NCI-H446 treated with DMSO at 0.1 percent for 48 hours (cell line): ENCODE measurements at places on chromosomes 5 and 9.

DNA sequence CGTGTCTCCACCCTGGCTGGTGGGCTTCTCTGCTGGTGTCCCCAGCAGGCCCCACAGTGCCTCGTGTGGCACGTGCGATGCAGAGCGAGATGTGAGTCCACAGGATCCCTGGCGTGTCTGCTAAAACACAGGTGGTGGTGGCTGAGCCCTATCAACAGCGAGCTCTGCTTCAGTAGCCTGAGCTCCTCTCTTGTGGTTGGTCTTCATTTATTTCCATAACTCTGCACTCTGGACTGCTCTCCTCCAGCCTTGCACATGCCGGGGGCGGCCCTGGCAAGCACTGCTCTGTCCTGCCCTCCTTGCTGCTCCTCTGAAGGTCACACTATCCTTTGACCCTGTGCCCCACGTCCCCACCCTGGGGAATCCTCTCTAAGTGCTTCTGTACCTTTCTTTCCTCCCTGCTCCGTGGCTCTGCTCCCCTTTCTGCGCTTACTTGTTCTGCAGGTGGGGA lies 59.2 kb downstream of the NSUN2 start:
- DNase-seq: no peak

GRCh38 chr9:110065532-110065931 lies 142.4 kb downstream of the C9orf152 start:
- no peak for DNase-seq

- DNase-seq: peak; percentile 14
Observed at GRCh38 chr5:98827161-98827560, 53.7 kb downstream of the RGMB start.

GRCh38 chr5:9231842-9232241 lies 314.0 kb downstream of the SEMA5A start:
- DNase-seq: no peak

GRCh38 chr5:176151281-176151680 lies 86.9 kb upstream of the SIMC1 start:
- no peak for DNase-seq

DNA sequence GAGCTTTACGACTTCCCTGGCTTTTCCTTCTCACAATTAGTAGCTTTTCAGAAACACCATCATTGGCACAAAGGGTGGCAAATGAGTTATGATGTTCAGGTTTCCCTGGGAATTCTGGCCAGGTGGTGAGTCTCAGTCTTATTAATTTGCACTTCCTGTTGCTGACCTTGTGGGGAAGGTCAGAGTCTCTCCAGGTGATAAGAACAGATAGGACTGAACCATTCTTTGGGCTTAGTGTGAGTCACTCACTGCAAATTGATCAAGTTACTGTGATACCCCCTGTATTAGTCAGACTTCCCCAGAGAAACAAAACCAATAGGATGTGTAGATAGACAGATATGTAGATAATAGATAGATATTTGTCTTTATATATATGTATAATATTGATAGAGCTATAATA lies 53.8 kb upstream of the RANBP3L start:
- no peak for DNase-seq

DNA sequence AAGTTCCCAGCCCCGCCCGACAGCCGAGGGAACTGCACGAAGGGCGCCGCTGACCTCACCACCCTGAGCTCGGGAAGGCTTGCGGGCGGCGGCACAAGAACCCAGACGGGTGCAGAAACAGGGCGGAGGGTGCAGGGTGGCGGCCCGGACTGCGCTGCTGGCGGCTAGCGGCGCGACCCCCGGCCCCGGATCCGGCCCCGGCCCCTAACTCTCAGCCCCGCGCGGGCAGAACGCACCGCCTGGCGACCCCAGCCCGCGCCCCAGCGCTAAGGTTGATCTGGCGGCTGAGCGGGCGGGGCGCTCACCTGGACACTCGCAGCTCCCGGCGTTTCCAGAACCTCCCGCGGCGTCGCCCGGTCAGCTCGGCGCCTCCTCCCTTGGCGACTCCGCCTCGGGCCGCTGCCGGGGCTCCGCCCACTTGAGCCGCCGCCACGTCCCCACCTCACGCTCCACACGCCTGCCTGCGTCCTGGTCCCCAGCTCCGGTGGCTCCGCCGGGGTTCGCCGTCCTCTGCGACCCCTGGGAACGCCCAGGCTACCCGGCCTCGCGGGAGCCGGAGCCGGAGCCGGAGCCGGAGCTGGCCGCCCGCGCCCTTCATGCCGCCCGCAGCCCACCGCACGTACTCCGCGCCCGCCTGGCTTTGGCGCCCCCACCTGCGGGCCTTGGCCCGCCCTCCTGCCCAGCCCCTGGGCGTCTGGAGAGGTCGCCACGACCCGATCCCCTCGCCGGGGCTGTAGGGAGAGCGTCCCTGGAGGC lies at the start of gene P4HA2:
P4HA2 (minus strand) TSS at position 369 of the 756 bp plus-strand sequence. CDS start 9,227 bp downstream, outside the sequence.
- DNase-seq: no peak

GRCh38 chr5:74145951-74146350 lies 494.6 kb downstream of the ENC1 start:
- no peak for DNase-seq

DNA sequence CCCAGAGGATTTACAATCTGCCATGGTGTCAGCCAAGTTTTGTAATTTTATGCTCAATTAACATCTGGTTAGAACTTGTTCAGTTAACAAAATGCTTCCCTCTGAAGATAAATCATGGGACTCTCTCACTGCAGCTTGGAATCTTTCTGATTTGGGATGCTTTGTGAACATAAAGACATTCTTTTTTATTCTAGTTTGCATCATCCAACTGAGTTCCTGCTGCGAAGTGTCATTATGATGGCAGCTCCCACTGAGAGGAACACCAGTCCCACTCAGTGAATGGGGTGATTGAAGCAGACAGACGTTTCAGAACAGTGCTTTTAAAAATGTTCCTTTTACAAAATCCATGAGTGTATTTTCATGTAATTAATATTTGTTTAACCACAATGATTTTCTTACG lies 863.8 kb downstream of the TLE4 start:
- peak; percentile 3 for DNase-seq

DNA sequence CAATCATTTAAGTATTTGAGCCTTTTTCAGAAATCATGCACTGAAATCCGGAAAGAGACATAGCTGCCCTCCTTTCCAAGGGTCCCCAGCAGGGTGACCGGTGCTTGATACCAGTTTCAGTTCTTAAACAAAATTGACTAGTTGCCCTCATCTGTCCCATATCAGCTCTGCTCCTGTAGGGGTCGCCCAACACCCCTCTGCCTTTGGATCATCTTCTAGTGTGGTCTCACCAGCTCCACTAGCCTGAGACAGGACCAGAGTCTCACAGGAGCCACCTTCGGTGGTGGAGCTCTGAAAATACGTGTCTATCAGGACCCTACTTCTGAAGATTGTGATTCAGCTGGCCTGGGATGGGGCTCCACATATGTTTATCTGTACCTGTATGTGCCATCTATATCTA lies 428.2 kb downstream of the ENC1 start:
- no peak for DNase-seq

GRCh38 chr5:96785326-96786109 lies 22.2 kb downstream of the ERAP1 start:
- DNase-seq: no peak

DNA sequence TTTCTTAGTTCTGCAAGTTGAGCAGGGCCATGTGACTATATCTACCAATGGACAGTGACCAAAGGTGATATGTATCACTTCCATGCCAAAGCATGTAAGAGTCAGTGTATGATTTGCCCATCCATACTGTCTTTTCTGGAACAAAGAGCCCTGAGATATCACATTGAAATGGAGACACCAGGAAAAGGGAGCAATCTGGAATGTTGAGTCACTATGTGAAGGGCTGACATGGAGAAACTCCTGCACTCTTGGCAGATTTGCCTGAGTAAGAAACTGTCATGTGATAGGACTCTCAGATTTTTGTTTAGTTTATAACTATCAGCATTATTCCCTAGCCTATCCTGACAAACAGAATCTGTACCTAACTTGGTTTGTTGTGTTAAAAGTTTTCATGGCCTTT lies 29.8 kb upstream of the TMEM161B start:
- DNase-seq: no peak

DNA sequence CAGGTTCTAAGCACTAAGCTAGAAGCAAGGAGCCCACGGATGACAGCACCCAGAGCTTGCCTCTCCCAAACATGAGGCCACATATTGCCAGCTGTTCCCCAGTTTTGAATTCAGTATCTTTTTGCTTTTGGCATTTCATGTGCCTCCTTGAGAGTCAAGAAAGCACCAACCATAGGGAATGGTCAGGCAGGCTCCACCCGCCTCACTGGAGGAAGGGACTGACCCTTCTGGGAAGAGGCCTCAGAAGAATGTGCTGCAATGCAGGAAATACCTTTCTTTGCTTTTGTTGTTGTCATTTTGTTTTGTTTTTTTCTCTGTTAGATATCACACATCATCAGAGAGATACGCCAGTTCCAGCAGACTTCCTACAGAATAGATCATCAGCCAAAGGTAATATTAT lies 13.7 kb upstream of the CKMT2 start:
- no peak for DNase-seq

DNA sequence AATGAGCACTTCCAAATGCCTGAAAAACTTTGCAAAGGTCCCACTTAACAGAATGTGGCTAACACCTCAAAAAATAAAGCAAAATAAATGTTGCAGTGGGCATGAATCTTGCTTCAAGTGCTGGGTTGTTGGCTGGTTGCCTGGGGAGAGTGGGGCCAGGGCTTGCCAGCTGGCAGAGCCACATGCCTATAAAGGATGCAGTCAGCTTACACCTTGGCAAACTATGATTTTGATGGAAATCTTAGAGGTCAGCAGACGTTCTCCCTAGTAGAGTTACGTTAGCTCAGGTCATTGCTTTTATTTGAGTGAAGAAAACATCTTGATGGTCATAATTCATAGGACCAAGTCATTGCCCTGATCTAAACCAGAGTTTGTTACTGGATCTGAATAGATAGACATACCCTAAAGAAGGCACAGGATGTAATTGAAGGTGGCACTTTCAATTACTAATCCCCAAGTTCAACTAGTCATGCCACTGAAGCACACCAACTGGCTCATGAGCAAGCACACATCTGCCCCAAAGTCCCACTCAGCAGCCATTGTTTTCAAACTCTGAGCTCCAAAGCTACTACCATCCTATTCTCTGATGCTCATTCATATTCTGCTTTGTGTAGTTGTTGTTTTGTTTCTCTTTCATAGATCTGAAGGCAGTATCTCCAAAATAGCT lies 51.2 kb upstream of the ZSWIM6 start:
- DNase-seq: peak; percentile 87

- DNase-seq: no peak
Observed at GRCh38 chr9:91690540-91691249, 259.3 kb downstream of the ROR2 start.

DNA sequence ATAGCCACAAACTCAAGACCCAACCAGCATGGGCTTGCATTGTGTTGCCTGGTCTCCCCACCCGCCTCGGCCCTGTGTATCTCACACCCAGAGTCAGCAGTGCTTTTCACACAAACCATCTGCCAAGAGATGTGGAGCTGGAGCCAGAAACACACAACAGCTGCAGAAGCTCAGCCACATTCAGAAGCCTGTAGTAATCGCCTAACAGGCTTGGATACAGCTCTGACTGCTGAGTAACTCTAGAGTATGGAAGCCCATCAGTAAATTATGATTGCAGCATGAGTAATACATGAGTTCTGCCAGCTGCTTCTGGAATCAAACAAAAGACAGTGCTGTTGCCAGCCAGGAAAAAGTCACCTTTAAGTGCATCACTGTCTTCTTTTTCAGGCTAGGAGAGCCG lies 16.0 kb downstream of the TEK start:
- peak; percentile 84 for DNase-seq

GRCh38 chr9:6628704-6629103 lies 16.8 kb downstream of the GLDC start:
- DNase-seq: no peak

DNA sequence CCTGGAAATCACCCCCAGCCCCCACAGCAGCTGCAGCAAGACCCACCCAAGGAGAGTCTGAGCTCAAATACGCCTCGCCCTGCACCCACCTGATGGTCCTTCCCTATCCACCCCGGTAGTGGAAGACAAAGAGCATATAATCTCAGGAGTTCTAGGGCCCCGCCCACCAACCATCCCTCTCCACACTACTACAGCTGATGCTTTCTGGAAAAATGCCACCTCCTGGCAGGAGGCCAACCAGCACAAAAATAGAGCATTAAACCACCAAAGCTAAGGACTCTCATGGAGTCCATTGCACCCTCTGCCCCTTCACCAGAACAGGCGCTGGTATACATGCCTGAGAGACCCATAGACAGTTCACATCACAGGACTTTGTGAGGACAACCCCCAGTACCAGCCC lies 22.5 kb upstream of the NIPSNAP3A start:
- DNase-seq: no peak

DNA sequence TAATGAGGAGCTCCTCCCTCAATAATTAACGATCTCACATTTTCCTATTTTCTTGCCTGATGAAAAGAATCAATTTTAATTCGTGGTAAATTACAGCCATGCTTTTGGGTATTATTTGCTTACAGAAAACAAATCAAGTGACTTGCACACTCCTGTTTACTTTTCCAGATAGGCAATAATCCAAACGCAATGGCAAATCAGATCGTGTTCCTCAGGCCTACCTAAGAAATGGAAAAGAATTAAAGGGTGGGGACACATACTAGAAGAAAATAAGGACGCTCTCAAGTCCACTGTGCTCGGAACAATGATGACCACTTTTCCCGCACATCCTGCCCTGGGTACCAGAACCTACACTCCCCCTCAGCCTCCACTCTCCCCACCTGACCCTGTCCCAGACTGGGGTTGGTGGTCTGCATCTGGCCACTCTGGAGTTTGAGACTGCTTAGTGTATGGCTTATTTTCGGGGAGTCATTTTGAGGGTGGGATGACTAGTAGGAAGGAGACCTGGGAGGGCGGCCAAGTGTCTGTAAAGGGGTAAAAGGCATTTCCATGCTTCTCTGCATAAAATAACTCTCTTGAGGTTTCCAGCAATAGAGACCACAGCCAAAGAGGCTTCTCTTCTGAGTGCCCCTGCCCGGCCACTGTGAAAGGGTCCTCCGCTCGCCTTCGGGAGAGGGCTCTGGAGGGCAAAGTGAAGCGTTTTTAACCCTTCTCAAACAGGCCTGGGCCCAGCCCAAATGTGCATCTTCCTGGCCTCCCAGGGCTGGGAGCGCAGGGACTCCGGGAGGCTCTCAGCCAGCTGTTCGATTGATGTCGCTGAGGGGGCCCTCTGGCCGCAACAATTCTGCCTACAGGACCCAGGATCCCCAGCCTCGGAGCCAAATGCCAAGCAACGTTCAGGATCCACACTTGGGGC lies 4.5 kb upstream of the OTP start:
- no peak for DNase-seq

DNA sequence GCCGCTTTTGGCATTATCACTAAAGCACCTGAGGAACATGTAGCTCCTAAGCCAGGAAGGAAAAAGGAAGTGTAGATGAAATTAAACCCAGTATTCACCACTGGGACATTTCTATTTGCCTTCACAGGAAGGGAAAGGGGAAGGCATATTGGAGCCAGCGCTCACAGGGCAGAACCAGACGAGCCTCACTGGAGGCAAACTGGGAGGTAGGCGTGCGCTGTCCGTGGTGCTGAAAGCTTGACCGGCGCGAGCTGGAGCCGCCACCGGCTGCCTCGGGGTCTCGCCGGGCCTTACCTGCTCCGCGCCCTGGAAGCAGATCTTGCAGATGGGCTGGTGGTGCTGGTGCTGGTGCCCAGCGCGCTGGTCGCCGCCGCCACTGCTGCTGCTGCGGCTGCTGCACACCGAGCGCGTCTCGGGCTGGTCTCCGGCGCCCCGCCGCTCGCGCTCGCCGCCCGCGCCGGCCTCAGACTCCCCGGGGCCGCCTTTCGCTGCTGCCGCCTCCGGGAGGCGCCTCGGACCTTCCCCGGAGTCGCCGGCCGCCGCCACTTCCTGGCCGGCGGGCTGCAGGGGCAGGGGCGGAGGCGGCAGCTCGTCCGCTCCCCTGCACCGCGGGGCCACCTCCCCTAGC lies 732 bp downstream of the MARCHF11 start:
- DNase-seq: no peak
